ENCODE measurements at places on chromosomes 3 and 15. TPM values are rescaled to one million over a fixed set of nuclear protein-coding genes. Genes with fewer than 3 reads are reported as not detected.

- no peak overlapping the region for H3K4me3 ChIP-seq
- H3K27ac ChIP-seq, result no peak overlapping the region
- peaks cover 6% of the 10 kb centered on the region for H3K4me1 ChIP-seq
- H3K36me3 ChIP-seq, result peaks cover 9% of the 10 kb centered on the region
- no peak for DNase-seq
Measured at GRCh38 chr15:70065006-70065722, 32.6 kb downstream of the TLE3 start.

Gene CLDN18
- not detected for total RNA-seq

DNA sequence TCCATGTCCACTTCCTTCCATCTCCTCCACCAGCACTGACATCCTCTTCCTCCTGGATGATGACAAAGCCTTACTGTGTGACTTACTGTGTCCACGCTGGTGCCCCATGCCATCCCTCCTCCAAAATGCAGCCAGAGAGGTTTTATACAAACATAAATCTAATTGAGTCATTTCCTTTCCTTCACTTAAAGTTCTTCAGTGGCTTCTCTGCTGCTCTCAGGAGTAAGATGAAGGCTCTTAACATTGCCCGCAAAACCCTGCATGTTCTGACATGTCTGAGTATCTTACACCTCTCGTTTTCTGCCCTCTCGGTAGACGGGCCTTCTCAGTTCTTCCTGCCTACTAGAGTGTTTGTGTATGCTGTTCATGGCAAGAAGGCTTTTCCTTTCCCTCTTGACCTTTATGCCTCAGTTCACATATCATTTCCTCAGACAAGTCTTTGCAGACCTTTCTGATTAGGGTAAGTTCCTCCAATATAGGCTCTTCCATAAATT, 175.5 kb downstream of the CFAP20DC start:
- no peaks in the 10 kb centered on the region for H3K27me3 ChIP-seq
- H3K27ac ChIP-seq, result peak overlapping the region; percentile 84
- H3K4me3 ChIP-seq, result no peak overlapping the region
- peaks cover 21% of the 10 kb centered on the region for H3K4me1 ChIP-seq
- H3K36me3 ChIP-seq, result no peaks in the 10 kb centered on the region
- peak; percentile 76 for DNase-seq

GRCh38 chr3:60810881-60811280, 440.4 kb downstream of the FHIT start:
- no peaks in the 10 kb centered on the region for H3K27me3 ChIP-seq
- H3K36me3 ChIP-seq, result no peaks in the 10 kb centered on the region
- no peak overlapping the region for H3K27ac ChIP-seq
- no peak overlapping the region for H3K4me3 ChIP-seq
- no peaks in the 10 kb centered on the region for H3K4me1 ChIP-seq

GRCh38 chr15:93040288-93041158, 48.5 kb downstream of the RGMA start:
- H3K27ac ChIP-seq, result no peak overlapping the region
- no peaks in the 10 kb centered on the region for H3K4me1 ChIP-seq
- DNase-seq, result no peak
- H3K27me3 ChIP-seq, result no peaks in the 10 kb centered on the region
- H3K4me3 ChIP-seq, result no peak overlapping the region

Data from endothelial cell of umbilical vein (primary cell).